ENCODE measurements at places on chromosomes 2 and 18.

DNA sequence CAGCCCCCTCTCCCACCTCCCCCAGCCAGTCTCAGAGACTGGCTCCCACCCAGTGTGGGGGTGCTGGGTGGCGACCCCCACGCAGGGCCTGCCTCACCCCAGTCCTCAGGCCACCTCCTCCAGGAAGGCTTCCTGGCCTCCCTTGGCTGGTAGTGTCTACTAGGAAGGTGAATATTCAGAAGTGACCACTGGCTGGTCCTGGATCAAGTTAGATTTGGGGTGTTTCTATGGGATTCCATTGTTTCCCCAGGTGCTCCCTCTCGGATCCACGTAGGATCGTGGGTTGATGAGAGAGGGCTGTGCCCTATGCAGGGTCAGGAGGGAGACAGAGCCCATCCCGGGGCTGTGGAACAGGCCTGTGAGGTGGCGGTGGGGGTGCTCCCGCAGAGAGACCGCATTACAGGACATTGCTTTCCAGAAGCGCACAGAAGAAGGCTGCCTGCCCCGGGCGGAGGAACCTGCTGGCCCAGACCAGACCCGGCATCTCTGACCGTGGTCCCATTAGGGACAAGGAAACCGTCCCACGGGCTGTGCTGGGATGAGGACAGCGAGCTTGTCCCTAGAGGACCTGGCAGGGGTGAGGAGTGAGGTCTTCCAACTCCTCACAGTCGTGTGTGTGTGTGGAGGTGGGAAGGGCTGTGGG is 3.3 kb downstream of the PDCD1 start:
- DNase-seq, result no peak

GRCh38 chr2:579961-580360 is 97.2 kb downstream of the TMEM18 start:
- no peak for DNase-seq

GRCh38 chr2:46716927-46717326 is 198.7 kb downstream of the MCFD2 start:
- DNase-seq, result no peak

DNA sequence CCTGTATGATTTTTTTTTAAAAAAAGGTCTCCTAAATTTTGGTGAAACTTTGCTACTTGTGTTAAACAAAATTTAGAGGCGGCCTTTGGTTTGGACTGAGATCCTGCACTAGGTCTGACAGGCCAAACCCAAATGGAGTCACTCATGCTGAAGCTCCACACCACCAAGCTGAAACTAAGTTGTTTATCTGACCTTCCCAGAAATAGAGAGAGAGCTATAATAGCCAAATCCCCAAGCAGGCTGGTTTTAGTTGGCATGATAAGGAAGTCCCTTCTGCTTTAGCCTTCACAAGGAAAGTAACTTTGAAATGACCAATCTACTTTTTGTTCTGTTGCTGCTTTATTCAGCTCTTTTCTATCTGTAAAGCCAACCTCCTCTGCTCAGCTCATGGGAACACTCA is 17.1 kb upstream of the THUMPD2 start:
- no peak for DNase-seq

DNA sequence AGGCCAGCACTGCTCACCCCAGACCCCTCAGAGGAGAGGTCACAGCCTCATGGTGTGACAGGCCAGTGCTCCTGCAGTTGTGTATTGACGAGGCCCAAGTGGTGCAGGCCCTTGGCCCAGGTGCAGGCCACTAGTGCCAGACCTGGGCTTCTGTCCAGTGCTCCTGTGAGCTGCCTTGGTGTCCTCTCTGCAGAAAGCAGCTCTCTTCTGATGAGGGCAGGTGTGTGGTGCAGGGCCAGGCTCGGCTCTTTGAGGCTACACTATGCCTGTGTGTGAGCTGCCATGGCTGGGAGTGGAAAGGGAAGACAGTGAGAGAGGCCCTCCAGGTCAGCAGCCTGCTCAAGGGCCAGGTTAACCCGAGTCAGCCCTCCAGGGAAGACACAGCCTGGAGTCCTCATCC is 17.1 kb downstream of the EHD3 start:
- DNase-seq, result no peak

DNA sequence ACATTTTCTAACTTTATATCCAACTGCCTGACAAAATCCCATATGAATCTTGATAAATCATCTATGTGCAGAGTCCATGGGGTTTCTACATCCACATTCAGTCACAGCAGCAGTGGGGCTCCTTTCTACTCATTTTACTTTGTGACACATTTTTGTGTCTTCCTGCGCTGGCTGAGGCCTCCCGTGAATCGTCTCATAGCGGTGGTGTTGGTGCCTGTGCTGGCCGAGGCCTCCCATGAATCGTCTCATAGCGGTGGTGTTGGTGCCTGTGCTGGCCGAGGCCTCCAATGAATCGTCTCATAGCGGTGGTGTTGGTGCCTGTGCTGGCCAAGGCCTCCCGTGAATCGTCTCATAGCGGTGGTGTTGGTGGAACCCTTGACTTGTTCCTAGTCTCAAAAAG is 17.0 kb downstream of the SNED1 start:
- DNase-seq, result no peak

GRCh38 chr2:235843591-235844395 is 324.4 kb downstream of the GBX2 start:
- DNase-seq, result no peak

DNA sequence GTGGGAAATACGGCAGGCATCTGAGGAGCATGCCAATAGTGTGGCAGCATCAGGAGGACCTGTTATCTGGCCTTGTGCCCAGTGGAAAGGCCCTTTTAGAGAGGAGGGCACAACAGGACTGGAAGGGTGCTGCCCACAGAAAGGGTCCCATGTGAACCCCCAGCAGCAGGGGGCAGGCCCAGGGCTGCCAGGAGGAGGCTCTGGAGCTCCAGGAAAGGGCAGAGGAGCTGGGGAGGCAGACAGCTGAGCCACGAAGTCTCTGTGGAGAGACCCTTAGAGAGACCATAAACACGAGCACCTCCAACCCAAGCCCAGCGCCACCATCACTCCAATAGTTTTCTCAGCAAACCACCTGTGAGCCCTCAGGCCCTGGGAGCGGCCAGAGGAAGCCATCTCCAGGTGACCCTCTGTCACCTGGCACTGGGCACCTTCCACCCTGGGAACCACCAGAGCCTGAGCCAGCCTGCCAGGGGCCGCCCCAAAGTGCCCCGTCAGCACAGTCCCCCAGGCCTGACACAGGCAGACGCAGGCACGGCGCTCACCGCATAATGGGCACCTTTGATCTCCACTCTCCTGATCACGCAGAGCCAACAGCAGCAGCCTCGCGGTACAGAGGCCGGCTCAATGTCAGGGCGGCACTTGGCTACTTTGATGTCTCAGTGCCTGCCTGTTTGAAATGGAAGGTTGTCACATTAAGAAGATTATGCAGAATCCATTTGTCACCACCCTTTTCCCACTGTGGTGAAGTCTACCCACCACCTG is 162.5 kb upstream of the RAB6C start:
- DNase-seq, result no peak

- no peak for DNase-seq
Observed at GRCh38 chr18:35050028-35050546, 8.9 kb downstream of the MAPRE2 start.

DNA sequence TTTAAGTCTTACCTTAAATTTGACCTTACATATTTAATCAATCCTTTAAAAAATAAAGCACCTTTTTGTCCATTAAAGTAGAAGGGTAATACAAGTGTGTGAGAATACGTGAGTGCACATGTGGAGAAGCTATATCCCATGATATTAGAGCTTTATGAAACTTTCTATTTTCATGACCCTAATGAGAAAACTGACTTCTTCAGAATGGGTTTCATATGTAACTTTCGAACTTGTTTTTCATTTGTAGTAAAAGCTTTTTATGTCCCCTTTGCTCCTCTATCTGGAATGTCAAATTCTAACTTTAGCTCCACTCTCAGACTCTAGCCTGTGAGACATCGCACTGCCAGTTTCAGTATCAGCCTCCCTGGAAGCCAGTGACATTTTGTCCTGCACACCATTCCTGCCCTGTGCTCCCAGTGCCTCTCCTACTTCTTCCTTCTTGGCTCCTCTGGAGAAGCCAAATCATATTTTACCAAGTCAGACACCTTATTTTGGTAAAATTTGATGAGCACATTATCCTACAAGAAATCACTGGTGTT is 42.0 kb downstream of the MAPRE2 start:
- DNase-seq, result no peak

- no peak for DNase-seq
Observed at GRCh38 chr2:56456791-56457190, 273.0 kb downstream of the CCDC85A start.

- no peak for DNase-seq
Observed at GRCh38 chr2:208990716-208991115, 433.1 kb upstream of the MAP2 start.

DNA sequence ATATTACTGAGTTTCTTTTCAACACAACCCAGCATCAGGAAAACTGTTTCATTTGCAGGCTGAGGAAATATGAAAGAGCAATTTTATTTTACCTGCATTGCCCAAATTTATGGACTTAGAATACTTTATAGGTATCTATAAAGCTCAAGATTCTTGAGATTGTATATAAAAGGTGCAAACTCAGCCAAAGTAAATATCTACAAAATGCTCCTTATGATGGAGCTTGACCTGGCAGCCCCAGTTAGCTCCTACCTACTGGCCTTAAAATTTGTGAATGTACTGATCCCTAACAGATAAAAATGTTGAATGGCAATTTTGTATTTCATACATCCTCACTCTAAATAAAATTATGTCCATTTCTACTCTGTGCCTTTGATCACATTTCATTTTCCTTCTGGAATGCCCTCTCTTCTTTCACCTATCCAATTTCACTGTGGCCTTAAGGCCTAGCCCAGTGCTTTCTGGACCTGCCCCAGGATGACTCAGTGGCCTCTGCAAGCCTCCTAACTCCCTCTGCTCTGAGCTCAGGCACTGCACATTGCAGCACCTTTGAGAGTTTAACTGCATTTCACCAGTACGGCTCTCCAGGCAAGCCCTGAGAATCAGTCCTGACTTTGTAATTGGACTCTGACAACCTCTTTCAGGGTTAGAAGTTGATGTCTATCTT is 125.9 kb downstream of the ANTXR1 start:
- no peak for DNase-seq
